ENCODE measurements at places on chromosomes 2 and 18.

GRCh38 chr18:38933322-38933721 lies 1367.7 kb upstream of the CELF4 start:
- no peak for DNase-seq

DNA sequence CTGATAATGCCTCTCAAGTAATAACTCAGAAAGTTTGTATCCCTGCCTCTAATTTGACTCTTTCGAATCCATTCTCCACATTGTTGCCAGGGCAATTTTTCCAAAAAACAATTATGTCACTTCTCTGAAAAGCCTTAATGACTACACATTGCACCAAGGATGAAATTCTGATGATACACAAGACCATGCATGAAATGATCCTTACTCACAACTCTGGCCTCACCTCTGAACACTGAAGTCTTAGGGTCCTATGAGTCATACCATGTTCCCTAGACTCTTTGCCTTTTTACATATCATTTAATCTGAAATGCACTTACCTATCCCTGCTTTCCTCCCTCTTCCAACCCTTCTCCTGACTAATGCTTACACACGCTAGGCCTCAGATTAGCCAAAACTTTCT lies 51.0 kb downstream of the WDPCP start:
- no peak for DNase-seq

DNA sequence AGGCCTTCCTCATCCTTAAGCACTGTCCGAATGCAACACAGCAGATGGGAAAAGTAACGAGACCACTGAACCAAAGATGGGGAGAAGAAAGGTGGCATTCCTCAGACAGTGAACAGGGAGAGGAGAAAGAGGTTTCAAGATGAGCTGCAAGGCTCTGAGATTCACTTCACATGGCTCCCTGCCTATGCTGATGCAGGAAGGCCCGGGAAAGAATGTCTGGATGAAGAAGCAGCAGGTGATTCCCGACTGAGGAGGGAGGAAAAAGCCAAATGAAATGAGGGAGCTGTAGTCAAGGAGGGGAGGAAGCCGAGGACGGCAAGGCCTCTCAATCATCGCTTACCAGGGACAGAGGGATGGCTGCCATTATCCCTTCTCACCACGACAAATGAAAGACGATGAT lies 98.5 kb upstream of the BOD1L2 start:
- DNase-seq, result no peak

- DNase-seq, result peak; percentile 94
These were observed 6.1 kb downstream of the CHMP1B start for GRCh38 chr18:11857177-11857887.

DNA sequence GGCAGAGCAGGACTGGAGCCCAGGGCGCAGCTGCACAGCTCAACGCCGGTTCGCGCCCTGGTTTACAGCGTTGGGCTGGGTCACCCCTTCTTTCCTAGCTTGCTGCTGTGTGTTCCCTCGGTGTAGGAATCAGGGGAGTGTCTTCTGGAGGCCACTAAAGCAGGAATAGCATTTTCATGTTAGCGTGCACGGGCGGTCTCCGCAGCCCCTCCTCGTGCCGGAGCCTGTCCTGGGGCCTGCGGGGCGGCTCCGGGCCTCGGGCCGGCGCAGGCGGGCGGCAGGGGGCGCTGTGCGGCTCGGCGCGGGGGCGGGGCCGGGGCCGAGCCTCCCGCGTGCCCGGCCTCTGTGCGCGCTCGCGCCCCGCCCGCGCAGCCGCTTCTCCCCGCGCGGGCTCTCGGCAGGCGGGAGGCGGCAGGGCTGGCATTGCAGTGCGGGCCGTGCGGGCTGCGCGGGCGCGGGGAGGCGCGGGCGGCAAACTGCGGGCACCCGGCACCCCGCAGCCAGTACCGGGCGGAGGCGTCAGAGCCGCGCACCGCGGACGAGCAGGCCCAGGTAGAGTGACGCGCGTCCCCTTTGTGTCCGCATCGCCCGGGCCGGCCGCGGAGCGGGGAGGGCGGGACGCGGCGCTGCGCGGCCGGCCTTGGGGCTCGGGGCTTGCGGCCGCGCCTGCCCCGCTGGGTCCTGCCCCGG lies at the start of gene RNF144A:
RNF144A (plus strand) TSS at position 342 of the 690 bp plus-strand sequence. CDS start 79,515 bp downstream, outside the sequence.
- peak; percentile 72 for DNase-seq

DNA sequence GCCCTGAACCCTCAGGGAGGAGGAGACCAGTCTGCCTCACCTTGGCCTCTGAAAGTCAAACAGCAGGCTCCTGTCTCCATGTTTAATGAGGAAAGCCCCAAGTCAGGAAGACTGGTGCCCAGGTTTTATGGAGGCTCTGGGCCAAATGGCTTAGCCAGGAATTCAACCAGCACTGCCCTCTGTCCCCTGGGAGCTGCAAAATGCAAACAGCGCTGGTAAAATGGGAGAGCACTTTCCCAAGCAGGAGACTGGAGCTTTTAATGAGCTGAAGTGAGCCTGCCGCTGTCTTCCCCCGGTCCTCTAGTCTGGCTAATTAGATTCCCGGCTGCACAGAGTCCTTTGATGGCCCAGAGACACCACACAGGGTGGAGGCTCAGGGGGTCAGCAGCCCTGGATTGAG lies 276.0 kb upstream of the TRIB2 start:
- no peak for DNase-seq

- DNase-seq, result no peak
These were observed 69.0 kb downstream of the TPO start for GRCh38 chr2:1482253-1482675.

Data from inflammatory macrophage treated with lipopolysaccharide for 4 hours (primary cell).